Tibial nerve (tissue), 4 donors: ENCODE measurements at places on chromosomes 4 and X.

DNA sequence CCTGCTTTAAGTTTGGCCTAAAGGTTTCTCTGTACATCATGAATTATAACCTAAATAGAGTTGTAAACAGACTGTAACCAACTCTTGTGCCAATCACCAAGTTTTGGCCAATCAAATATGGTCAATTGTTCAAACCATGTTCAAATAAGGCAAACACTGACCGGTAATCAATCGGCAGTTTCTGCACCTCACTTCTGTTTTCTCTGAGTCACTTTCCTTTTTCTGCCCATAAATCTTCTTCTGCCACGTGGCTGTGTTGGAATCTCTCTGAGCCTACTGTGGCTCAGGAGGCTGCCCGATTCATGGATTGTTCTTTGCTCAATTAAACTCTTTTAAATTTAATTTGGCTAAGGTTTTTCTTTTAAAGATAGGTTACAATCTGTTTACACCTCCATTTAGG lies 16.5 kb upstream of the ENPP6 start:
- no peak for DNase-seq

GRCh38 chr4:84491481-84491880 lies 7.6 kb downstream of the NKX6-1 start:
- no peak for DNase-seq

DNA sequence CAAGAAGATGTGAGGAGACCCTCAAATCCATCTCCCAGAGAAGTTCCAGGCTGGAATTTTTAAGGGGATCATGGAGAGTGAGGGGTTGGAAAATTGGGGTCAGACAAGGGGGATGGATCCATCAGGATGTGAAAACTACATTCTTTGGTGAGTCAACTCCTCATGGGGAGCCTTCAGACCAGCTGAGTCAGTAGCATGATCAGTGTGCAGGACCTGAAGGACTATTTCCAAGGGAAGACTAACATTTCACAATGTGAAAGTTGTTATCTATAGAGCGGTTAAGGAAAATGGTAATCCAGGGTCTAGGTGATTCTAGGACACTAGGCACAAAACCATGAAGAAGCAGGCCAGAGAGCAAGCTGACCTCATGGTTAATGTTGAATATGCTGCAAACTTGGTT lies 38.6 kb upstream of the CEP135 start:
- DNase-seq: no peak

- no peak for DNase-seq
Measured at GRCh38 chr4:132382243-132382642, 766.9 kb upstream of the PCDH10 start.

- DNase-seq: no peak
Measured at GRCh38 chr4:112411781-112412550, 104.0 kb downstream of the NEUROG2 start.

DNA sequence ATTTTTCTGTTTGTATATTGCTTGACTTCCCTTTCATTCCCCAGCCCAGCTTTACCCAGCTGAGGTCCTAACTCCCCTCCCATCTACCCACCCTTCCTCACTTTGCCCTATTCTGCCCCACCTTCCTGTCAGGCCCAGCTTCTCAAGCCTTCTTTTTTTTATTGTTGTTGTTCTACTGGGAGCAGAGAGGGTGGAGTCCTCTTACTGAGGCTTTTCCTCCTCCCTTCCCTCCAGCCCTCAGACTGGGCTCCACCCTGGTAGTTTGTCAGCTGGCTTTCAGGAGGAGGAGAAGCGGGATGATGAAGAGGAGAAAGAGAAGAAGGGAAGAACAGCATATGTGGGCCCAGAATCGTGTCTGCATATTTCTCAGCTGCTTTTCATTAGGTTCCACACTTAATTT lies 3.2 kb upstream of the KLF8 start:
- no peak for DNase-seq

DNA sequence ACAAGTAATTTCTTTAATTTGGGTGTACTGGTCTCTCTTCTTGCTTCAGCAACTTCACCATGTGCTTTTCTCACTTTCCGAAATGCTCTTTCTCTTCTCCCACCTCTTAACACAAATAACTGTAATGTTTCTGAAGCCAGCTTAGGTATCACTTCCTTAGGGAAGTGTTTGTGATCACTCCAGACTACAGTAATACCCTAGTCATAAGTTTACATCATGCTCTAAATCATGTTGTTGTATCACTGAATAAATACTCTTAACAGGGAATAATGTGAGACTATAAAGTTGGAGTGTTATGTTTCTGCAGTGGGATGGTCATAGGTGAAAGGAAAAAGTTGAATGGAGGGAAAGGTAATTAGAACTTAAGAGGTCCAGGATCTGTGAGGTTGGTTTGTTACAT lies 712.3 kb downstream of the C4orf33 start:
- DNase-seq: no peak

DNA sequence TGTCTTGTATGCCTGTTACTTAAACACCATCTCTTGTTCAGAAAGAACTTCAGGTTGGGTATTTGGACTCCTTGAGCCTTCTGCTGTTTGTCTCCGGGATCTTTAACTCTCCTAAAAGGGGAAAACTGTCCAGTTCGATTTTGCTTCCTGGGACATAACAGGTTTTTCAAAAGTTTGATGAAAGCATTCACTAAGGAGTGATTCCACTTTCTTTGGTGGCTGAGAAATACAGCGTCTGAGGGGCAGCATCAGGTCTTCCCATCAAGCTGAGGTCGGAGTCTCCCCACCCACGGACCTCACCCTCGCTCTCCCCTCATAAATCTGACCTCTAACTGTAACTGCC lies 1.4 kb downstream of the AFAP1 start:
- no peak for DNase-seq
